Stimulated activated CD8-positive, alpha-beta memory T cell treated with anti-CD3 and anti-CD28 coated beads, Interleukin-4, amount 100 ng/mL, for 1 hour (primary cell): ENCODE measurements at places on chromosomes 12 and 14.
A peak's percentile ranks its signal among the peaks of the same experiment; 100 is the strongest.

DNA sequence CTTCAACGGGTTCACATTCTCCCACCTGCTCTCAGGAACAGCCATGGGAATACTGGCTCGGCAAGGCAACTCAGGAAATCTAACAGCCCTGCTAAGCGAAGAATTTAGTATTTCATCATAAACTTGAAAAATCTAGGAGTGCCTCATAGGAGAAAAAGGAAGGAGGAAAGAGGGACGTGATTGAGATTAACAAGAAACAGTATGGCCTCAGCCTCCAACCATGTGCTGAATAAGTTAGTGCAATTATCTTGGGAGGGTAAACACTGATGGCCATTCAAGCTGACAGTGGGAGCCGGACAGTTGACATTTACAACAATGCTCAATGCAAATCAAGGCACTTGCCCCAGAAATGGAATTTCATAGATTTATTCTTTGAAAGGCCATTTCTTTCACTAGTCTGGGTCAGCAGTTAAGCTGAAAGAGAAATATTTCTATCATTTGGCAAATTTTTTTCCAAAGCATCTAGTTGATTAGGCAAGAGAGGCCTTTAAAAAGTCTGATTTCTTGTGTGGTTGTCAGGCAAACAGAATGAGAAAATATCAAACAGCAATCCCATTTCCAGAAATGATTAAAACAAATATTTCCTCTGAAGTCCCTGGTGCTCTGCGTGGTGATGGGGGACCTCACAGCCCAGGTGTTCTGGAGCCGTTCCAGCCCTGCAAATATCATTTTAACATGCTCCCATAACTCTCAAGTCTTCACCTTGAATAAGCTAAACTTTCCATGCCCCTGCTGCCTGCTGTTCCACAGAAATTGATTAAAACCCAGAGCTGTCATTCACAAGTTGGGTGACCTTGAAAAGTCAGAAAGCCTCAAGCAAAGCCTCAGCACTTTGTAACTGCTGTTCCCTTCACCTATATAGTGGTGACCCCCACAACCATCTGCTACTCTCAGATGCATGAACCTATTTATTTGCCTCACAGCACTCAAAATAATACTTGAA lies 121.6 kb downstream of the PHLDA1 start:
- DNase-seq = no peak

DNA sequence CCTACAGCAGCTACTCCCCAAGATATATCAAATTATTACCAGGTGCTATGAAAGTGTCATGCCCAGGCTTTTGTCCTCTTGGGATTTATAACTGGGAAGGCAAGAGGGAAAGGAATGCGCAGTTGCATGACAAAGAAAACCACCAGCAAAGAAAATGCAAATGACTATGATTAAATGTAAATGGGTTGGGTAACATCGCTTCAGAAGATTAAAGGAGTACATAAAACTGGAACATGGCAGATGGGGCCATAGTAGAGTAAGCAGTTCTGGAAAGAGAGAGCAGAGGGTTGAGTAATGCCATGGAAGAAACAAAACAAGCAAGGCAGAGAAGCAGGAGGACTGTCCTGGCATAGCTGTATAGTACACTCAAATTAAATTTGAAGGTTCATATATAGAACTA lies 493.1 kb downstream of the NOVA1 start:
- no peak for DNase-seq

- DNase-seq = no peak
Observed at GRCh38 chr12:51118706-51119105, 35.3 kb upstream of the CSRNP2 start.

- DNase-seq = no peak
Observed at GRCh38 chr12:11798856-11799501, 149.5 kb downstream of the ETV6 start.

- peak; percentile 28 for DNase-seq
Observed at GRCh38 chr12:64672925-64673409, 62.7 kb downstream of the RASSF3 start.

GRCh38 chr12:125579916-125580315 lies 514.7 kb downstream of the AACS start:
- no peak for DNase-seq

GRCh38 chr12:28963554-28963953 lies 185.5 kb upstream of the FAR2 start:
- no peak for DNase-seq

- DNase-seq = no peak
Observed at GRCh38 chr12:26046203-26046602, 78.6 kb downstream of the BHLHE41 start.

DNA sequence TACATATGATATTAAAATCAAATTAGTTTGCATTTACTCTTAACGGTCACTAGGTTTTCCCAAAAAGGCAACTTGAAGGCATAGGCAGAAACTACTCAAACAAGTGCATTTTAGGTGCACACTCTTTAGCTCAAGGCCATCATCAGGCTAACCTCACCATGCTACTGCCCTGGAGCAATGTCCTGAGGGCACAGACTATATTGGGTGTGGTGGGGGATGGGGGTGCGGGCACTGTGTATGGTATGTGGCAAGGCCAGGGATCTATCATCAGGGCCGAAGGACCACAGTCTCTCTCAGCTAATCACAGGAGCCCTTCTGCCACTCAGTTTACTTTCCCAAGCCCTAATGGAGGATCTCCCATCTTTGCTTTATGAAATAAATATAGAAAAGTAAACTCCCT lies 51.9 kb downstream of the SH2B3 start:
- DNase-seq = no peak

DNA sequence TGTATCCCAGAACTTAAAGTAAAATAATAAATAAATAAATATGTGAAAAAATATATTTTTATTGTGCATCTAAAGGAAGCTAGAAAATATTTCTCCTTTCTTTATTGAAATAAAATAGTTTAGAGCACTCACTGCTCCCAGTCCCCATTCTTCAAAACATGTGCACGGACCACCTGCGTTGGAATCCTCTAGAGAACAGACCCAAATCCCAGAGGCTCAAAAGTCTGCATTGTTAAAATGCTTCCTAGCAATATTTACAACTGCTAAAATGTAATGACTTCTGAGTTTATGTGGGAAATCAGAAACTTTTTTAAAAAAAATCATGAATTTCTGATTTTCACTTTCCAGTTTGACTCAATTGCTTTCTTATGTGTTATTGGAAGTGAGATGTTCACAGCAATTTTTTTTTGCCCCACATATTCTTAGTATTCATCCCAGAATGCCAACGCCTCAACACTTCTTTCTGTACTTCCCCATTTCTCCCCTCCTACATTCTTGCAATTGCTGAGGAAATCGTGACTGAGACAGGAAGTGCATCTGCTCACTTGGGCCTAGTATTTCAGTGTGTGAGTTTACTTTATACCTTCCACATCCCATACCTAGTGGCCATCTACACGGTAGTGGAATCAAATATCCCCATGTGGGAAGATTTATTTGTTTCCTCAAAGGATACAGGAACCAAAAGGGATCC lies 116.0 kb upstream of the FLRT2 start:
- DNase-seq = no peak

DNA sequence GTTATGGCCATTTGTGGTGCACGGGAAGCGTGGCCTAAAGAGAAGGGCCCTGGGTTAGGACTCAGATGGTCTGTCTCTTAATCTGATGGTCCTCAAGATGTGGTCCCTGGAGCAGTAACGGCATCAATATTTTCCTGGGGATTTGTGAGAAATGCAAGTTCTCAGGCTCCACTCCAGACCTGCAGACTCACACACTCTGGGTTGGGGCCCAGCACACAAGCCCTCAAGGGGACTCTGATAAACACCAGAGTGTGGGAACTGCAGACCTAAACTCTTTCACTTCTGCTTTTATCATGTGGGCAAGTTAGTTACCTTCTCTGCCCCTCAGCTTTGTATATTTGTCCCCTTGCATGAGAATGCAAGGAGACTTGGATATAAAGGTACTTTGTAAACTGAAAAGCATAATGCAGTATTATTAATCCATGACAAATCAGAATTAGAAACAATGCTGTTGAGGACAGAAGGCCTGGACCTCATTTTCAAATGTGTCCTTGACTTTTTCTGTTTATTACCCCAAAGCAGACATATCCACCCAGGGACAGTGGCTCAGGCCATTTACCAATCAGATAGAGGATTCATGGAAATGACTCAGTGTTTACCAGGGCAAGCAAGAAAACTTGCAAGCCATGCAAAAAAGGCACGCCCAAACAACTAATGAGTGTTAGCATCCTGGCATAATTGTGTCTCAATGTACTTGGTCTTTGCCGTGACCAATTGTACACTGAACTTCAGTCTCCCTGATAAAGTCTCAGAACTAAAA lies 157.0 kb downstream of the ASCL1 start:
- DNase-seq = no peak

GRCh38 chr12:9114946-9115345 lies 773 bp downstream of the A2M start:
- DNase-seq = no peak

DNA sequence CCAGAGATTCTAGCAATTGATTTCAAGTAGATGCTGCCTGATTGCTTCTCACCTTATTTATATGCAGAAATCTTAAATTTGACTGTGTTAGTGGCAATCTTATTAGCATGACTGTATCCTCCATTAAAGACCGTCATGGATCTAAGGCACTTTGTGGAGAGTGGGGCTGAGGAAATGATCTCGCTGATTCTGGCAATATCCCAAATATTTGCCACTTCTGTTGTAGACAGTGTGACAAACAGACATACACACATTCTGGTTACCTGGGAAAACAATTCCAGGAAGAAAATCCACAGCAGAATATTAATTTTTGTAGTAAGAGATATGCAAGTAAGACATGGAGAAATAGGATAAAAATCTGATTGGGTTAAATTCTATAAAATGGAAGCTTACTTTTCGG lies 269.0 kb upstream of the G2E3 start:
- no peak for DNase-seq

DNA sequence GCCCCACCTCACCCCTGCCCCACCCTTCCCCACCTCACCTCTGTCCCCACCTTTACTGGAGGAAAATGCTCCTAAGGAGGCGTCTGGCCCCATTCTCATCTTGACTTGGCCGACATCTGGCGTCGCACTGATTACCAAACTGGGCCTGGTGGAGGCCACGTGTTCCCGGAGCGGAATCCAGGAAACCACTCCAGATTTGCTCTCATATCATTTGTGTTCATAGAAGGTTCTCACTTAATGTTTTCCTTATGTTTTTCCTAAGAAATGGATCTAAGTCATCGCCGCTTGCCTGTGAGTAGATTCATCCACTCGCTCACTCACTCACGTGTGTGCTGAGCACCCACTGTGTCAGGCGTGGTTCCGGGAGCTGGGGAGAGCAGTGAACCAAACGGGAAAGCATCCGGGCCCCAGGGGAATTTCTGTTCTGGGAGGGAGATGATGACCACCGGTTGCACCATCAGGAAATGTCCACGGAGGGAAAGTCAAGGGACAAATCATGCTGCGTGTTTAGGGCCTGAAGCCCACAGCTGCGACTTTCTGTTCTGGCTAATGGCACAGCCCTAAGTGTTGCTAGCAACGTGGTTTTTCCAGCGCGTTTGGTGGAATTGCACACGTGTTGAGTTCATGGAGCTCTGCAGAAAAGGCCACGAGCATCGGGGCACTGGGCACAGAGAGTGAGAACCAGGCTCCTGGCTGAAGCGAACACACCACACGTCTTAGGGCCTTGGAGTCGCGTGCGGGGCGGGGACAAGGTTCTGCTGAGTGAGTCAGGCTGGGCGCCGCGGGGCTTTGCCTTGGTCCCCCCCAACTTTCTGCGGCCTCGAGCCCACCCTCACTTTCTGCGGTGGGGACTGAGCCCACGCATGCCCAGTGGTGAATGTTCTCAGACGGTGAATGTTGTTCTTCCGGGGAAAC lies 57.7 kb downstream of the ADGRD1 start:
- no peak for DNase-seq

- no peak for DNase-seq
Observed at GRCh38 chr14:51002406-51002999, 58.2 kb upstream of the PYGL start.

DNA sequence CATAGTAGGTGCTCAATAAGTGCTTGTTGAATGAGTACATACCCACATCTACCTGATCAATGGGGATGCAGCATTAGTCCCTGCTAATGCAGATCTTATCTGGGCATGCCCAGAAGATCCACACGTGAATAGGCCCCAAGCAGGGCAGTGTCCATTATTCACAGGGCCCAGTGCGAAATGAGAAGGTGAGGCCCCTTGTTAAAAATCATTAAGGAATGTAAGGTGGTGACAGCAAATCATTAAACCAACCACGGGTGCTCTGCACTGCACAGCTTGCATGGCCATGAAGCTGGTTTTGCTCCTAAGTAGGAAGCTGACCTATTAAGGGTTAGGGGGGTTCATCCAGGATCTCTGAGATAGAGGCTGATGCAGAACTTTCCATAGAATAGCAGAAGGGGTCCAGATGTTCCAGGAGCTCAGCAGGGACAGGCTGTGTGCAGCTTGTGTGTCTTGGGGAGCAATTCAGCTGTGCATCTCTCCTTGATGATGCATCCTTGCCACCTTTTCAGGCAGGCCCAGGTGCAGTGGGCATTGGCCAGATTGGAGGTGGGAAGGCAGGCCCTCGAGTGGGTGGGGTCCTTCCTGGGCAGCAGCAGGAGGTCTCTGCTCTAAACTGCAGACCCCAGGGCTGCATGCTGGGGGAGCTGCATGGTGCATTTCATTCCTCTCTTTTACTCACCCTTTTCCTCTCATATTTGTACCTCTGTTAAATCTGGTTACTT lies 231.3 kb upstream of the PWP1 start:
- no peak for DNase-seq

- no peak for DNase-seq
Observed at GRCh38 chr12:10293151-10293550, 14.5 kb upstream of the KLRD1 start.
